ENCODE measurements at places on chromosomes 2 and 18. TPM values are rescaled to one million over a fixed set of nuclear protein-coding genes. Genes with fewer than 3 reads are reported as not detected.

The ABCG8 gene
- total RNA-seq = not detected

The CSRNP3 gene
- not detected for total RNA-seq

The LRATD1 gene
- not detected for total RNA-seq

The PSMA8 gene
- 0.89 TPM for total RNA-seq

The SLC5A7 gene
- total RNA-seq = not detected

The SATB2 gene
- 0.34 TPM for total RNA-seq

DNA sequence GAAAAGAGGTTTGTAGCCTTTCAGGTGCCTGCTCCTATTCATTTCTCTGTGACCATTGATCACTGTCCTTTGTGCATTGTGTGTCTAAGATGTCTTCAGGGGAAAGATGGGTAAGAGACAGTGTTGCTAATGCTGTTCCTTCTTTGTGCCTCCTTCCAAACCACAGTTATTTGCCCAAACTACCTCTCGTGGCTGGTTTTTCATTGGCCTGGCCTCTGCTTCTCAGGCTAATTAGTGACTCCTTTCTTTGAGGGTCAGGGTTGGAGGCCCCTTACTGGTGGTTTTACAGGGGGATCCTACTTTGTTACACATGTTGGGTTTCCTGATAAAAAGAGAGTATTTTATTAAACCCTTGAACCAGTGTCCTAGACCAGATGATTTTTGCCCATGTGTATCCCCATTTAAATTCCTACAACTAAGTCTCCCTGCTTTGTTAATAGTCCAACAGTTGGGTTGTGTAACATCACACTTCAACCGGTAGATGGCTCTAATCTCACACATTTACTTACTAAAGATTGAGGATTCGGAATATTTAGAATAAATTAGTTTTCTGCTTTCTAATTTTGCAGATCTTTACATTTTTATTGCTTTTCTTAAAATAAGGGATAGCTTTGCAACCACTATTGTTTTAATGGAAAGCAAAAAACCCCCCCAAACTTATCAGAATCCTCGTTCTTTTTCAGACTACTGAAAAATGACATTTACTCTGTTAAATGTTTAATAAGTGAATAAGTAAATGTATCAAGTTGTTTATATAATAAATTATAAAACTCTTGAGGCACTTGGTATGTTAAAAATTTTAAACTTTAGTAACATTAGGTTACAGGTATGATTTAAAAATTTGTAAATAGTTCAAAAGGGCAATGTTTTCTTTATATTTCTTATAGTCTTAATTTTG is 2.4 kb downstream of the MARS2 start:
- H3K27ac ChIP-seq = no peak overlapping the region
- DNase-seq = no peak
- peaks cover 22% of the 10 kb centered on the region for H3K36me3 ChIP-seq
- peaks cover 1% of the 10 kb centered on the region for H3K27me3 ChIP-seq
- peaks cover 44% of the 10 kb centered on the region for H3K4me1 ChIP-seq
- peak overlapping the region; percentile 89 for H3K4me3 ChIP-seq

- no peak overlapping the region for H3K4me3 ChIP-seq
- H3K36me3 ChIP-seq = no peaks in the 10 kb centered on the region
- DNase-seq = no peak
- H3K4me1 ChIP-seq = no peaks in the 10 kb centered on the region
- H3K27ac ChIP-seq = no peak overlapping the region
- H3K27me3 ChIP-seq = peaks cover 5% of the 10 kb centered on the region
These were observed 773.7 kb upstream of the RAB6C start for GRCh38 chr2:129205766-129206165.

- peak; percentile 97 for DNase-seq
- H3K4me1 ChIP-seq = peaks cover 41% of the 10 kb centered on the region
- H3K27ac ChIP-seq = peak within 1 kb of the TSS; percentile 94
- peaks cover 2% of the 10 kb centered on the region for H3K36me3 ChIP-seq
These were observed at the start of gene HS1BP3 for GRCh38 chr2:20650877-20651730. HS1BP3 (minus strand) TSS chr2:20651098; CDS start chr2:20651063, 35 bp downstream.

DNA sequence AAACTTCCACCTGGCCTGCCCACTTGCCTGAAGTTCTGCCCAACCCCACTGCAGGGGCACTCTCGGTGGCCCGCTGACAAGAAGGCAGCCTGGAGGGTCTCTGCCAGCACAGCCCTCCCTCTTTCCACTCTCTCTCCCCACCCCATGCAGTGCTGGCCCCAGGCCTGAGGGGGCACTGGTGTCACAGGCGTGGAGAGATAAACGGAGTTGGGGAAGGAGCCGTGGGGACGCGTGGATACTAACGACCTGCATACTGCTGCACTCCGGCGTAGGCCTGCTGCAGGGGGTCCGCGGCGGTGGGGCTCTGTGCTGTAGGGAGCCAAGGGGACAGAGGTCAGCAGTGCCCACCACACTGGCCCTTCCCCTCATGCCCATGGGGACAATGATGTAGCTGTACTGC is 299.3 kb downstream of the CELF4 start:
- no peak overlapping the region for H3K27ac ChIP-seq
- no peak for DNase-seq
- H3K36me3 ChIP-seq = no peaks in the 10 kb centered on the region

DNA sequence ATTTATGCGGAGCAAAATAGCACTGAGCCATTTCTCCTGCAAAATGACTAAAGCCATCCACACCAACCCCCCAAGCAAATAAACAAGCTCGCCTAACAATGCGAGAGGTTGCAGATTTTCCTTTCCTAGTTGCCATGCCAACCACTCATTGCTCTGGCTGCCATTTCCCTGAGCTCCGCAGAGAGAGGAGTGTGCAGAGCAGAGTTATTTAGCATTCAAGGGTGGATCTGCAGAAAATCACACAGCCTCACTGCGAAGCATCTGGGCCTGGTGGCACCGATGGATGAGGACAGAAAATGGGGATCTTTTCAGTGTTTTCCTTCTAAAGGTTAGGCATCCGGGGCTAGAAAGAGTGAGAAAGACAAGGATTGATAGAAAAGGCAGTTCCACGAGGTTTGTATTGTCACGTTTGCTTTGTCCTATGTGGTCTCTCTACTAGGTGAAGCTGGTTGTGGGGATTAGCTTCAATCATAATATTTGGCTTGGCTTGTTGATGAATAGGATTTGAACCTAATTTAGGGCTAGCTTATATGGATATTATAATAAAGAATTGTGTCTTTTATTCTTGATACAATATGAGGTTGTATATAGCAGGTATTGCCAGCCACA is 110.2 kb upstream of the UNC80 start:
- H3K4me1 ChIP-seq = no peaks in the 10 kb centered on the region
- H3K27ac ChIP-seq = no peak overlapping the region
- DNase-seq = no peak

- peaks cover 3% of the 10 kb centered on the region for H3K27me3 ChIP-seq
- H3K4me1 ChIP-seq = peaks cover 47% of the 10 kb centered on the region
- DNase-seq = peak; percentile 41
- peak overlapping the region; percentile 47 for H3K4me3 ChIP-seq
- H3K36me3 ChIP-seq = no peaks in the 10 kb centered on the region
These were observed 15.3 kb downstream of the CHRNA1 start for GRCh38 chr2:174748948-174749347.

- H3K4me3 ChIP-seq = no peak overlapping the region
- no peaks in the 10 kb centered on the region for H3K4me1 ChIP-seq
- no peak for DNase-seq
- no peak overlapping the region for H3K27ac ChIP-seq
- H3K36me3 ChIP-seq = no peaks in the 10 kb centered on the region
These were observed 192.5 kb downstream of the EN1 start for GRCh38 chr2:118654945-118655344.

- no peak overlapping the region for H3K27ac ChIP-seq
- H3K4me1 ChIP-seq = no peaks in the 10 kb centered on the region
- no peak for DNase-seq
- no peaks in the 10 kb centered on the region for H3K27me3 ChIP-seq
These were observed 229.4 kb upstream of the MMADHC start for GRCh38 chr2:149816756-149817551.

- H3K4me3 ChIP-seq = no peak overlapping the region
- H3K36me3 ChIP-seq = no peaks in the 10 kb centered on the region
- no peak for DNase-seq
- H3K4me1 ChIP-seq = no peaks in the 10 kb centered on the region
- peaks cover 3% of the 10 kb centered on the region for H3K27me3 ChIP-seq
These were observed 180.6 kb upstream of the RBMS1 start for GRCh38 chr2:160674146-160674750.

DNA sequence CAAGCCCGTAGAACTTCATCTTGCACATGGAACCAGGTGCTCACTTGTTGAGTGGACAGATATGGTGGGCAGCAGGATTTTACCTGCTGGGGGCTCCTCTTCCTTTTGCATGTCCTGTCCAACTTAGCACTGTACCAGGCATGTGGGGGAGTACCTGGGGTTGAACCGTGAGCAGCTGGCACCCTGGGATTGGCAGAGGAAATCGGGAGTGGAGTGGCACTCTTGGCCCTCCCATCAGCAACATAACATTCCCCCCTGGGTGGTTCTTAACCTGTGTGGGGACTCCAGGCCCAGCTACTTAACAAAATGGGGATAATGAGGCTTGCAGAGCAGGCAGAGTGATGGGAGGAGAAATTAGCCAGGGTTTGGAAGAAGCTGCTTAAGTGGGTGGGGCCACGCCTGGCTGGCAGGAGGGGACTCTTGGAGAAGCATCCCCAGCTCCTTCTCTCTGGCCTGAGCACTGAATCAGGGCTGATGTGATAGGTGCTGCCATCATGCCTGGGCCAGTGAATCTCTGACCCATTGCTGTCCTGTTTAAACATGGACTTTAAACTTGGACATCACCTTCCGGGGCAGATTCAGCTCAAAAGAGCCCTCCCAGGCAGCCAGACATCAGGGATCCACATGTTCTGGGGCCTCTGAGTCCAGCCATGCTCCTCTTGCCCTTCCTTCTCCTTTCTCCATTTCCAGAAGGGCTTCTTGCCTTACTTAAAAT is 15.5 kb downstream of the FOSL2 start:
- DNase-seq = no peak
- H3K27ac ChIP-seq = no peak overlapping the region
- peaks cover 44% of the 10 kb centered on the region for H3K36me3 ChIP-seq

- H3K27ac ChIP-seq = no peak overlapping the region
- no peaks in the 10 kb centered on the region for H3K36me3 ChIP-seq
- no peak overlapping the region for H3K4me3 ChIP-seq
- H3K27me3 ChIP-seq = no peaks in the 10 kb centered on the region
- no peak for DNase-seq
These were observed 15.4 kb downstream of the IL1B start for GRCh38 chr2:112821142-112821541.

DNA sequence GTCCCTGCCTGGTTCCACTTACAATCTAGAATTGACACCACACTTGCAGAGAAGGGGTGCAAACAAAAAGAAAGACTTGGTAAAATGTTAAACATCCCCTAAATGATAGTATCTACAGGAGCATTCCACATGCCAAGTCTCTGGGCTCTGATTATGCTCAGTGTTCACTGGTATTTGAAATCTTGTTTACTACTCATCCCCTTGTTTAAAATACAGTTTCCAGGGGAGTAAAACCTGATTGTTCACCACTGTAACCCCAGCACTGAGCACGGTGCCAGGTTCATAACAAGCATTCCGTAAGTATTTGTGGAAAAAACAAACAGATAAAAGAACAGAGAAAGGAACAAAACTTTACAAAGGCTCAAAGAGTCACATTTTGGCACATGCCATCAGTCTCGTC is 11.7 kb downstream of the EPB41L3 start:
- no peaks in the 10 kb centered on the region for H3K36me3 ChIP-seq
- H3K27me3 ChIP-seq = peaks cover 3% of the 10 kb centered on the region
- no peaks in the 10 kb centered on the region for H3K4me1 ChIP-seq
- DNase-seq = no peak
- H3K27ac ChIP-seq = no peak overlapping the region

DNA sequence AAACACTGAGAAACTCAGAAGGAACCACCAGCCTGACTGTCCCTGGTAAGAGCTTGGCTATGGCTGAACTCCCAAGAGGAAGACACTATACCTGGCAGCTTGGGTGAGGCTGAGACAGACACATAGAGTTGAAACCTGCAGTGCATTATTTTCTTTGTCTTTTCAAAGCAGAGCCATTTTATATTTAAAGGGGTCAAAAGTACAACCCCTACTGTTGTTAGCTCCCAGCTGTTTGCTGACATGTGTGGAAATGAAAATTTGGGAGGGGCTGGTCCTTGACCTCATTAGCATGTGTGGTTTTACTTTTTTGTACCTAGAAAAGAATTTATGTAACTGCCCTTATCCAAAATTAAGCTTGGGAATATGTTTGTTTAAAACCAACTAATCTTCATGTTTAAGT is 309.0 kb downstream of the RPRM start:
- no peaks in the 10 kb centered on the region for H3K27me3 ChIP-seq
- no peaks in the 10 kb centered on the region for H3K36me3 ChIP-seq
- no peak for DNase-seq
- H3K4me1 ChIP-seq = no peaks in the 10 kb centered on the region
- no peak overlapping the region for H3K4me3 ChIP-seq

DNA sequence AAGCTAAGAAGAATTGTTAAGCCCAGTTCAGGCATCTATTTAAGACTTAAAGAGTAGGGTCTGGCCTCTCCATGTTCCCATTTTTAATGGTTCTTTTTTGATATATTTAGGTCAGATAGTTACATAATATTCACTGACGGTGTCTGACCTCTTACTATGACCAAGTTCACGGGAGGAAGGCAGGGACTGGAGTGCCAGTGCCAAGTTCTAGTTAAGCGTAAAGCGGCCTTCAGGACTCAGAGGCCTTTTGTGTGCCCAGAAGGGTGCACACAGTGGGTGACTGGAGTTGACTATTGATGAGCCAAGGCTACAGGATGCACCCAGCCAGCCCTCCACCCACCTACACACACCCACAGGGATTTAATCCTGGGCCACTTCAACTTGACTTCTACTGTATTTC is 290.9 kb downstream of the PIEZO2 start:
- peaks cover 8% of the 10 kb centered on the region for H3K27me3 ChIP-seq
- no peaks in the 10 kb centered on the region for H3K4me1 ChIP-seq
- DNase-seq = no peak
- H3K27ac ChIP-seq = no peak overlapping the region
- no peak overlapping the region for H3K4me3 ChIP-seq
- no peaks in the 10 kb centered on the region for H3K36me3 ChIP-seq

GRCh38 chr18:9081940-9082339 is 20.6 kb upstream of the NDUFV2 start:
- H3K27ac ChIP-seq = no peak overlapping the region
- H3K4me3 ChIP-seq = no peak overlapping the region
- no peaks in the 10 kb centered on the region for H3K27me3 ChIP-seq

GRCh38 chr18:43435851-43436250 is 158.6 kb upstream of the SYT4 start:
- H3K4me3 ChIP-seq = no peak overlapping the region
- H3K27ac ChIP-seq = no peak overlapping the region
- H3K36me3 ChIP-seq = no peaks in the 10 kb centered on the region
- H3K4me1 ChIP-seq = no peaks in the 10 kb centered on the region

DNA sequence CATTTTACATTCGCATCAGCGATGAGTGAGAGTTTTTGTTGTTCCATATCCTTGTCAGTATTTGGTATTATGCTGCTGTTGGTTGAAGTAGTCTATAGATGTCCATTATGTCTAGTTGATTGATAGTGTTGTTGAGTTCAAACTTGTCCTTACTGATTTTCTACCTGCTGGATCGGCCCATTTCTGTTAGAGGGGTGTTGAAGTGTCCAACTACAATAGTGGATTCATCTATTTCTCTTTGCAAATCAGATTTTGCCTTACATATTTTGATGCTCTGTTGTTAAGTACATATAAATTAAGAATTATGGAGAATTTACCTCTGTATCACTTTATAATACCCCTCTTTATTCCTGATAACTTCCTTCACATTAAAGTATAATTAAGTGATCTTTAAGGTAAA is 8.7 kb downstream of the SPOPL start:
- peaks cover 66% of the 10 kb centered on the region for H3K4me1 ChIP-seq
- peaks cover 30% of the 10 kb centered on the region for H3K36me3 ChIP-seq
- DNase-seq = no peak
